Fibroblast of skin of scalp (primary cell): ENCODE measurements at places on chromosomes 16 and 17.

DNA sequence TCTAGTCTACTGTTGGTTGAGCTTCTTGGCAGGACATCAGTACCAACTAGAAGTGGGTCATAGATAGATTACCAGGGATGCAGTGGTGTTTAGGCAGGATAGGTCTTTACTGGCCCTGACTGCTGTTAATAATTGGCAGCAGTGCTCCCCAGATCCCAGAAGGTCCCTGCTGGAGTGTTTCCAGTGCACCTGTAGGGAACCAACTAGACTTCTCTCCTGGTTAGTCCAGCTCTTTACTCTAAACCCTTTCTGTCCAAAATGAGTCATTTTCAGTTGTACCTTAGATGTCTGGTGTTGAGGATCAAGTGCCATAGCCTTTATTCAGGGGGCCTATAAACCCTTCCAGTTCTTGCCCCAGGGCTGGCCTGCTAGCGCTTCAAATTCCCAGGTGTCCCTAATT, 8.7 kb downstream of the POLR2C start:
- DNase-seq = no peak

- no peak for DNase-seq
These were observed 25.5 kb upstream of the SNN start for GRCh38 chr16:11642765-11643116.

- no peak for DNase-seq
These were observed 16.8 kb upstream of the TRPV2 start for GRCh38 chr17:16398270-16399267.

GRCh38 chr17:8362651-8363332, 13.7 kb downstream of the KRABD2 start:
- no peak for DNase-seq

- DNase-seq = no peak
These were observed 8.2 kb upstream of the TMEM94 start for GRCh38 chr17:75447951-75448856.
